ENCODE measurements at places on chromosomes 6 and 20.

- no peak for DNase-seq
Observed at GRCh38 chr6:39342692-39343395, 20.3 kb upstream of the KCNK16 start.

DNA sequence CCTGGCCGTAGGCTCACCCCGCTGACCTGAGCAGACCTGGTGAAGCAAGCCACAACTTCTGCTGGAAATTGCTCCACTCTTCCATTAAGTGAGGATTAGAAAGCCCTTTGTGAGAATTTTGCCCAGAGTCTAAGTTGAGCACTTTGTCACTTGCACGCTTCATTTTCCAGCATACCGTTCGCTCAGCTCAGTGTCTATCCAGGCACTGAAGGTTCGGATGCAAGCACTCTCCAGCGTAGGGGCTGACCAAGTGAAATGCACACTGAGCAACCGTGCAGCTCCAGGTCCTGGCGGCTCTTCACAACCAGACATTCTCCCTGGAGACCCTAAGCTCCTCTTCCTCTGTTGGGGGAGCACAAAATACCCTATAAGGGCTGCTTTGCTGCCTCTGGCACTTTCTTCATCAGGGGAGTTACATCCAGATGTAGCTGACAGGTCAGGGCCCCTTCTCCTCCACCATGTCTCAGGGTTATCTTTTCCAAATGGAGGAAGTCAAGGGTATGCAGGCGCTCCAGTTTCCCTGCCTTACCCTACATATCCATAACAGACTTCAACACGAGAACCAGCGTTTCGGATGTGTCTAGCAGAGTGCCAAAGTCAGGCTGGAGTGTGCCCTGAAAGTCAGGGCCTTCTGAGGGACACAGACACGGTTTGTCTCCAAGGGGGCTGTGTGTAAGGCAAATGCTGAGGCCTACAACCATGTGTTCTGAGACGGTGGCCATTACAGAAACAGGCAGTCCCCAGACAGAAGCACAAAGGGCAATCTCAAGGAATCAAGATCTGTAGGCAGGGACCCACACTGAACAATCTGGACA is 146.7 kb upstream of the AFDN start:
- DNase-seq: no peak

DNA sequence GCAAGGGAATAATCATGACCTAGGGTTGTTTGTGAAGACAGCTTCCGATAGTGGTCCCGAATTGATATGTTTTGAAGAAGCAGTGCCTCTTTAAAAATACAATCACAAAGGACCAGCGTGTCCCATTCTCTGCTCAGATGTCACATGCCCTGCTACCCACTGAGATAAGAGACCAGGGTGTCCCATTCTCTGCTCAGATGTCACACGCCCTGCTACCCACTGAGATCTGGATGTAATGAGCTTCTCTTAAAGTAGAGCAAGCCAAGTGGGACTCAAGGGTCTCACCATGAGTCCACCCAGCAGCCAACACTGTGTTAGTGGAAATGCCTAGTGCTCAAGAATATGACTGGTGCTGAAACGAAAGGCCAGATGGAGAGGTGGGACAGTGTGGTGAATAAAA is 22.2 kb downstream of the RIN2 start:
- no peak for DNase-seq

DNA sequence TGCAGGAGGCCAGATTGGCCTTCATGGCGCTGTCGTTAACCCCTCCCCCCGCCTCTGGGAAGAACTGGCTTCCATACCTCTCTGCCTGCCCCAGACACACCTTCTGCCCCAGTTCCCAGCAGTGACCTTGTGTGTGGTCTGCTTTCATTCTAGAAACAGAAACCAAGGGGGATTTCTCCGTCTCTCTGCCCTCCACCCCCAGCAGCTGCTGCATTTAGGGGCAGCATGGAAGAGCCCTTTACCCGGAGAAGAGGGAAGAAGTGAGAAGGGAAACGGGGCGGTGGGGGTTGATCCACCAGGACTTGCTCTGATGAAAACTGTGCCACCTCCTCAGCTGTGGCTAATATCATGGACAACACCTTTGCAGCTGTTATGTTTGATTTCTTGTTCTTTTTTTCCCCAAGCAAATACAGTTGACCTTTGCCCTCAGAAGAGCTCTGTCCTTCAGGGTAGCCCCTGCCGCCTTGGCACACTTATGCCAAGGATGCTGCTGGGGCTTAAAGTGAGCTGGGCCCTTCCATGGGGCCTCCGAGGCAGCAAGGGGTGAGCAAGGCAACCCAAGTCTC is 6.1 kb downstream of the GLP1R start:
- no peak for DNase-seq

DNA sequence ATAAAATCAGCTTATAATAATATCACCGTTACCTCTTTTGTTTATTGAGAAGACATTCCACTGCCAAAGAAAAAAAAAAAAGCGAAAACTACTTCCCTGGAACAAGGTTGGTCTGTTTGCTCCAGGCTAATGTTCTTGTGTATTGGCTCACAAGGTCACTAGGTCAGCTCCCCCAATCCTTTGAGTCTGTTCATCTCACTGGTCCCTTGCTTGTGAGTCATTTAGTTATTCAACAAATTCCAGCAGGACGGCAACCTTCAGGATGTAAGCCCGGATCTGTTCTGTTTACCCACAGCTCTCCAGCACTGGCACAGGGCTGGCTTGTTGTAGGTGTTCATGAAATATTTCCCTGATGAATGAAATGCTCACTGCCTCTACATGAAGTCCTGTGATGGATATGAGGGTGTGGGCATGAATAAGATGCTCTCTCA is 3.3 kb downstream of the ARHGAP40 start:
- DNase-seq: no peak

- no peak for DNase-seq
Observed at GRCh38 chr20:32232326-32232886, 24.7 kb downstream of the POFUT1 start.

DNA sequence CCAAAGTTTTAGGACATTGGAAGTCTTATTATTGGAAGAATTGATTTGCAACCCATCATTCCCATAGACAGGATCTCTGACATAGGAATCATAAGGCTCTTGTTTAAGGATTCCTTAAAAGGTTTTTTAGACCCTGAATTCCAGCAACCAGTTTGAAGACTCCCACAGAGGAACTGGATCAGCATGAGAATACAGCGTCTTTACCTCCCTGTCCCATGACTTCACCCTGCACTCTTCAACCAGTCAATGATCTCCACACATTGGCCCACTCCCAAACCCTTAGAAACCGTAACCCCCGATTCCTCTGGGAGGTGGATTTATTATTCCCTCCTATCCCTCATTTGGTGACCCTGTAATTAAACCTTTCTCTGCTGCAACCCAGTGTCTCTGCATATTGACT is 150.7 kb upstream of the PLCB4 start:
- no peak for DNase-seq

DNA sequence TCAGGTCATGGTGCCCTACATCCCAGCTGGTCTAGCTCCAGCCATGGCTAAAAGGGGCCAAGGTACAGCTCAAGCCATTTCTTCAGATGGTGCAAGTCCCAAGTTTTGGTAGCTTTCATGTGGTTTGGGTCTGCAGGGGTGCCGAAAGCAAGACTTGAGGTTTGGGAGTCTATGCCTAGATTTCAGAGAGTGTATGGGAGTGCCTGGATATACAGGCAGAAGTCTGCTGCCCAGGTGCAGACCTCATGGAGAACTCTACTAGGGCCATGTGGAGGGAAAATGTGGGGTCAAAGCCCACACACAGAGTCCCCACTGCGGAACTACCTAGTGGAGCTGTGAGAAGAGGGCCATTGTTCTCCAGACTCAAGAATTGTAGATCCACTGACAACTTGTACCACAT is 1000.9 kb upstream of the ADGRB3 start:
- no peak for DNase-seq

GRCh38 chr6:26576929-26577719 is 19.6 kb upstream of the ABT1 start:
- no peak for DNase-seq

DNA sequence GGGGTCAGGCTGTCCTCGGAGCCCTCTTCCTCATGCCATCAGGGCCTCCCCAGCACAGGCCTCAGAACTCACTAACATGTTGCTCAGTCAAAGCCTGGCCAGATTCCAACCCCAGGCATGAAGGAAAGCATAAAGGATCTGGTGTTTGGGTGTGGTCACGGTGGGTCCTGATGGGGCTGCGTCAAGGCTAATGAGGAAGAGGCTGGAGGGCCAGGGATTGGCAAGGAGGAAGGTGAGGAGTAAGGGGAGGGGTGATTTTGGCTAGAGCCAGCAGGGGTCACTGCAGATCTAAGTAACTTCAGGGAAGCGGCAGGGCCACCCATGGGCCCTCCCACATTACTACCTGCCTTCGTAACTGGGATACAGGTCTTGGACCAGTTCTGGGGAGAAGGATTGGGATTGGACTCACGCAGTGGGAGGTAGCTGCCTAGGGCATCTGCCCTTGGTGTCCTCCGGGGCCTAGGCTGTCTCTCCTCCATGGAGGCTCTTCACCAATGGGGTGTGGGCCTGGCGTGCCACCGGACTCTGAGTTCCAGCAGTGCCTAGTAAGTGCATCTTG is 36.2 kb upstream of the MRPS18A start:
- no peak for DNase-seq

GRCh38 chr20:60845146-60845545 is 406.9 kb upstream of the CDH4 start:
- no peak for DNase-seq

- no peak for DNase-seq
Observed at GRCh38 chr6:47231151-47231550, 78.6 kb downstream of the TNFRSF21 start.

DNA sequence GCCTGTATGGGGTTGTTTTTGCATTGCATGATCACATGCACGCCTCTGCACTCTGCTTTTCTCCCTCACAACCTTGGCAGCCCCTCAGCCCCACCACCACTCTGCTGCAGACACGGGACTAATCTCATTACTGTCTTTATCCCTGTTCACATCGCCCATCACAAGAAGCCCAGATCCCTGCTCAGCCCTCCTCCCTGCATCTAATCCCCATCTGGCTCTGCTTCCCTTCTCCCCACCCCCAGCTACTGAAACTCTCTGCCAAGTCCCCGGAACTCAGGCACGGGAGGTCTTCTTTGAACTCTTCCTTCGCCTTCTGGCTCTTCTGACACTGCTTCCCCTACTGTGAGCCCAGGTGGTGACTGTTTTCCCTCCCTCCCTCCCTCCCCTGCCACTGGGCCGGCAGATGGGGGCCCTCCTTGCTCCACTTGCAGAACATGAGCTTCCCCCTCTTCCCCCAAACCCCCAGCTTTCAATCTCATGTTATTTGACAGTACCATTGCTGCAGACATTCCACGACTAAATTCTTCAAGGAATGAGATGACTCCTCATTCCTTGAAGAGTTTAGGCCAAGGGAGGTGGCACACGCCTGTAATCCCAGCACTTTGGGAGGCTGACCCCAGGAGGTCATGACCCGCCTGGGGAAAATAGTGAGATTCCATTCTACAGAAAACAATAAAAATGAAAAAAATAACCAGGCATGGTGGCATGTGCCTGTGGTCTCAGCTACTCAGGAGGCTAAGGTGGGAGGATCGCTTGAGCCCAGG is 21.9 kb upstream of the TULP1 start:
- no peak for DNase-seq

- no peak for DNase-seq
Observed at GRCh38 chr20:20528861-20529260, 161.0 kb downstream of the INSM1 start.

- no peak for DNase-seq
Observed at GRCh38 chr20:5910186-5910585, 40.1 kb downstream of the TRMT6 start.

- DNase-seq: no peak
Observed at GRCh38 chr6:27863962-27864905, 48.0 kb downstream of the OR2B2 start.

DNA sequence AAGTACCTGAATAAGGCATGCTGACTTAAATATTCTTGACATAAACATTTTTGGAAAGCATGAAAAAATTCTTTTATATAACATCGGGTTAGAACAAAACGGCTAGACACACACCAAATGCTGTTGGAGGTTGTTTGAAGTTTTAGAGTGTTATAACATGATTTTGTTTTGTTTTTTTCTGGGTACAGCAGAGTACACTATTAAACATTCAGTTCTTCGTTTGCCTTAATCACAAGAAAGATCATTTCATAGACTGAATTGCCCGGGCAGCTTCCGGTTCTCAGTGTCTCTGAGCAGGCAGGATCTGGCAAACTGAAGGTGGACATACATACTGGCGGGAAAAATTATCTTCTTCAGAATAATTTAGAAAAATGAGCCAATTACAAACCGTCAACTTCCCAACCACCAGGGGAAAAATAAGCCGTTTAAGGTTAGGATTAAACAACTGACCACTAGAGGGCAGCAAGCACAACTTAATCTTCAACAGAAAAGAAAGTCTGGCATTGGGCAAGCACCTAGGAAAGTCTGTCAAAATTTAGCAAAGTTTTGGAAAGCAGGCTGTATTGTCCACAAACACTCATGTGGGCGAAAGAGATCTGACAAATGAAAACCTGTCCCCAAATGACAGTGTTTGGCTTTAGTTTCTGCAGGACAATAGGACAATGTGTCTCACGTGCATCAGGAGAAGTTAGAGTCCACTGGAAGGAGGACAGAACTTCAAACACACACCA is 15.0 kb downstream of the ZNF217 start:
- DNase-seq: peak; percentile 47

GRCh38 chr20:54429364-54429763 is 46.0 kb upstream of the DOK5 start:
- DNase-seq: no peak

GRCh38 chr20:949717-950116 is 33.6 kb upstream of the ANGPT4 start:
- DNase-seq: no peak

DNA sequence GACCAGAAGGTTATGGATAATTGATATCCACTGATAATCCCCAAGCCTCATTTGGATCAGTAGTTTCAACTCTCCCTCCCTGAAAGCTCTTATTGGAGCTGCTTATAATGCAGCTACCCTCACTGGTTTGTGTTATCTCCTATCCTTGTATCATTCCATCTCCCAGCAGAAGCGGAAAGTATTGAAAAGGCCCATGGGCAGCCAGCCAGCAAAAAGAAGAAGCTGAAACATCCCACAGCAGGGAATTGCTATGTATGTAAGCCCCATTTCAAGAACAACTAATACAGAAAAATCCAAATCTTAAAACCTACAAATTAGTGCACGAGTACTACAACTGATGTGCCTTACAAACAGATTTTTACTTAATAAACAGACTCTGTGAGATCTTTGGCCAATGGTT is 269.0 kb upstream of the ECI2 start:
- no peak for DNase-seq

GRCh38 chr6:9461188-9461587 is 953.7 kb downstream of the TFAP2A start:
- no peak for DNase-seq

GRCh38 chr20:57860576-57860975 is 150.8 kb upstream of the PMEPA1 start:
- no peak for DNase-seq

- no peak for DNase-seq
Observed at GRCh38 chr6:14207448-14207847, 89.9 kb downstream of the CD83 start.

DNA sequence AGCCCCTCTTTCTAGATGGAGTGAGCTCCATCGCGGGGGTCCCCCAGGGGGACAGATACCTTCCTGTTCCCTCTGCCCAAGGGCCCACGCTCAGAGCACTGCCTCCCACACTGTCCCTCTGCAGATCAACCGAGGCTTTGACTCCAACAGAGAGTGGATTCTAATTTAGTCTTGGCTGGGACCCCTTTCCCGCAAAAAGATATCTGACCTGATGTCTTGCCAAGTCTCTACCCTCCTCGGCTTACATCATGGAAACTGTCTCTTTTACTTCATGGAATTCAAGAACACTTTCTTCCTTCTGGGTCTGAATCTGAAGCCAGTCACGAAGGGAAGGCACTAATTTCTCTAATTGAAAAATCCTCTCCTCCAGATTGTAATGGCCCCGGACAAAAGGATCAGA is 278.0 kb downstream of the BMP7 start:
- no peak for DNase-seq

- no peak for DNase-seq
Observed at GRCh38 chr6:125169058-125169457, 15.5 kb downstream of the TPD52L1 start.

All from stimulated activated CD4-positive, alpha-beta T cell treated with anti-CD3 and anti-CD28 coated beads, Interleukin-1b, Interleukin-23, amount 100 ng/mL, for 1 hour (primary cell).